Activated B cell treated with CpG ODN at 0.5 μM for 24 hours (primary cell): ENCODE measurements at places on chromosomes 3 and 15. TPM values are rescaled to one million over a fixed set of nuclear protein-coding genes. Genes with fewer than 3 reads are reported as not detected.

- DNase-seq, result no peak
These were observed 96.2 kb downstream of the IGF1R start for GRCh38 chr15:98744506-98744905.

GRCh38 chr3:64073158-64073761 is 50.0 kb upstream of the PSMD6 start:
- no peak for DNase-seq

GRCh38 chr15:100439514-100439913 is 89.2 kb downstream of the CERS3 start:
- no peak for DNase-seq

DNA sequence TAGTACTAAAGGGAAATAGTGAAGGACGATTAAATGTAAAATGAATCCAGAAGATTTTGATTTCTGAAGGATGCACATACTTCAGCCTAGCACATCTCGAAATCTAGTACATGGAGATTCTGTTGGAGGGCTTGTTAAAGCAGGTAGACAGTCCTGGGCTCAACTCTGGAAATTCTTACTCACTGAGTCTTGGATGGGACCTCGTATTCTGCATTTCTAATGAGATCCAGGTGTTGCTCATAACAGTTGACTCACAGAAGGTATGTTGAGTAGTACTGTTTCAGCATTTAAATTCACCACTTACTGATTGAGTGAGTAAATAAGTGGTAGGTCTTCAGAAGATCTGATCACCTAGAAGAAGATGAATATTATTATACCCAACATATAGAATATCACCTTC is 623.4 kb upstream of the SGO1 start:
- no peak for DNase-seq

GRCh38 chr3:143170676-143171075 is 51.1 kb downstream of the CHST2 start:
- no peak for DNase-seq

The TP63 gene
- 3.9 and 4.6 TPM in 2 replicates for total RNA-seq
